ENCODE measurements at places on chromosomes 1 and 21. TPM values are rescaled to one million over a fixed set of nuclear protein-coding genes. Genes with fewer than 3 reads are reported as not detected.

DNA sequence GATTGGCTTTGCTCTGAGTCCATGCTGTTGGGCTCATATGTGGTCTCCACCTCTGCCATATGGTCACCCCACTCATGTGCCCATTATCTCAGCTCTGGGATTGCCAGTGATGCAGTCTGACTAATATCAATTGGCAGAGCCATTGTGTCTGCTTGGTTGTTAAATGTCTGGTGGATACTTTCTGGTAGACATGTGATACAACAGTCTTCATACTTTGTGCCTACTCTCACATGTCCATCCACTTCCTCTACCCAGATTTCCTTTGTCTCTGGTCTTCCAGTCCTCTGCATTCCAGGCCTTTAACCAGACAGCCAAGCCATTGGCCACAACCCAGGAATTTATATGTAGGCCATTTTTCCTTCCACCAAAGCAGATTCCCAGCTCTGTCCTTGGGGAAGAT is 30.8 kb upstream of the DIPK1A start:
- H3K27me3 ChIP-seq, result no peaks in the 10 kb centered on the region
- peaks cover 6% of the 10 kb centered on the region for H3K4me1 ChIP-seq
- H3K36me3 ChIP-seq, result no peaks in the 10 kb centered on the region
- DNase-seq, result no peak

GRCh38 chr1:6170116-6170741 is 9.9 kb downstream of the CHD5 start:
- H3K27ac ChIP-seq, result no peak overlapping the region
- H3K4me3 ChIP-seq, result no peak overlapping the region
- H3K36me3 ChIP-seq, result no peaks in the 10 kb centered on the region
- H3K4me1 ChIP-seq, result no peaks in the 10 kb centered on the region
- no peak for DNase-seq

- H3K27me3 ChIP-seq, result no peaks in the 10 kb centered on the region
- no peak overlapping the region for H3K27ac ChIP-seq
- no peaks in the 10 kb centered on the region for H3K4me1 ChIP-seq
- peak; percentile 27 for DNase-seq
- no peaks in the 10 kb centered on the region for H3K36me3 ChIP-seq
Measured at GRCh38 chr1:100461222-100461621, 76.7 kb upstream of the GPR88 start.

- no peak for DNase-seq
- no peak overlapping the region for H3K27ac ChIP-seq
- no peaks in the 10 kb centered on the region for H3K27me3 ChIP-seq
Measured at GRCh38 chr1:16241221-16241708, 4.3 kb upstream of the CPLANE2 start.

BATF3 gene
- total RNA-seq, result 1.6 TPM

DNA sequence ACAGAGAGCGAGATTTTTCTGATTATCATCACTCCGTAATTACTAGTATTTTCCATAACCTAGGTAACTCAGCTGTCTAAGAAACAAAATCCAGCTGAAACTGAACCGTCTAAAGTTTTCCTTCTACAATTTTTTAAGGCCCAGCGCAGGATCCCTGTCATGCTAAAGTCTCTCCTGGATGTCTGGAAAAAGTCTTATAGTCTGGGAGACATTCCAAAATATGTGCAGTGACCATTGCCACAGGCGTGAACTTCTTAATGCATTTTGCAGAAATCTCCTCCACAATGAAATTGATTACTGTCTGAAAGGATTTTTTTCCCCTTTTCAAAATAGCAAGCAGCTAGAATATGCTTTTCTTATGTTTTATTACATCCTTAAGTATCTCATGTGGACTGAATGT is 209.3 kb upstream of the C1orf105 start:
- DNase-seq, result no peak
- H3K27ac ChIP-seq, result no peak overlapping the region
- H3K4me1 ChIP-seq, result no peaks in the 10 kb centered on the region
- H3K4me3 ChIP-seq, result no peak overlapping the region
- H3K36me3 ChIP-seq, result no peaks in the 10 kb centered on the region
- no peaks in the 10 kb centered on the region for H3K27me3 ChIP-seq

- no peak overlapping the region for H3K27ac ChIP-seq
- H3K36me3 ChIP-seq, result no peaks in the 10 kb centered on the region
- no peak overlapping the region for H3K4me3 ChIP-seq
- H3K27me3 ChIP-seq, result no peaks in the 10 kb centered on the region
Measured at GRCh38 chr1:95012389-95012788, 60.4 kb downstream of the ALG14 start.

DNA sequence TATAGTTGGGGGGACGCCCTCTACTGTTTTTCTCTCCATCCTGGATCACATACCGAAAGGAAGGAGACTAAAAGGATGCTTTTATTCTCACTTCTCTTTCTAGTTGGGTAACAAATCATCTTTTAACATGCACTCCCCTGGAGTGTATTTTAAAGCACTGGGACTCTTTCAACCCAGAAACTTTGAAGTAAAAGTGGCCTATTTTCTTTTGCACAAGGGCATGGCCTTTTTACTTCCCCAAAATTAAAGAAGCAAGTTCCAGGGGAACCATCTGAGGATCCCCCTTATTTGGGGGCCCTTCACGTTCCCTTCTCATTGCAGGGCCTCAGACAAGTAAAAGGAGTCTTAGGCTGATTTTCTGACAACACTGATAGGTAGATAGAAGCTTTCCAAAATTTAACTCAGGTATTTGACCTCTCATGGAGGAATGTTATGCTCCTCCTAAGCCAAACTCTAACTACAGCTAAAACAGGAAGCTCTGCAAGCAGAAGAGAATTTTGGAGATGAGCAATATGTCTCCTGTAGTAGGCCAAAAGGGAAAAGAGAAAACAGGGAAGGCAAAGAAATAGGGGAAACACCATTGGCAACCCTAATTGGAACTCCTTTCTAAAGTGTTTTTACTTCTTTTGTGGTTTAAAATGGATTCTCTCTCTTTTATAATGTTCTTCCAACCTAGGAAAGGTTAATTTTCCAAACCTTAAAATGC is 8.9 kb upstream of the CD46 start:
- no peaks in the 10 kb centered on the region for H3K36me3 ChIP-seq
- H3K27ac ChIP-seq, result no peak overlapping the region
- no peaks in the 10 kb centered on the region for H3K27me3 ChIP-seq
- no peak for DNase-seq
- H3K4me1 ChIP-seq, result no peaks in the 10 kb centered on the region

DNA sequence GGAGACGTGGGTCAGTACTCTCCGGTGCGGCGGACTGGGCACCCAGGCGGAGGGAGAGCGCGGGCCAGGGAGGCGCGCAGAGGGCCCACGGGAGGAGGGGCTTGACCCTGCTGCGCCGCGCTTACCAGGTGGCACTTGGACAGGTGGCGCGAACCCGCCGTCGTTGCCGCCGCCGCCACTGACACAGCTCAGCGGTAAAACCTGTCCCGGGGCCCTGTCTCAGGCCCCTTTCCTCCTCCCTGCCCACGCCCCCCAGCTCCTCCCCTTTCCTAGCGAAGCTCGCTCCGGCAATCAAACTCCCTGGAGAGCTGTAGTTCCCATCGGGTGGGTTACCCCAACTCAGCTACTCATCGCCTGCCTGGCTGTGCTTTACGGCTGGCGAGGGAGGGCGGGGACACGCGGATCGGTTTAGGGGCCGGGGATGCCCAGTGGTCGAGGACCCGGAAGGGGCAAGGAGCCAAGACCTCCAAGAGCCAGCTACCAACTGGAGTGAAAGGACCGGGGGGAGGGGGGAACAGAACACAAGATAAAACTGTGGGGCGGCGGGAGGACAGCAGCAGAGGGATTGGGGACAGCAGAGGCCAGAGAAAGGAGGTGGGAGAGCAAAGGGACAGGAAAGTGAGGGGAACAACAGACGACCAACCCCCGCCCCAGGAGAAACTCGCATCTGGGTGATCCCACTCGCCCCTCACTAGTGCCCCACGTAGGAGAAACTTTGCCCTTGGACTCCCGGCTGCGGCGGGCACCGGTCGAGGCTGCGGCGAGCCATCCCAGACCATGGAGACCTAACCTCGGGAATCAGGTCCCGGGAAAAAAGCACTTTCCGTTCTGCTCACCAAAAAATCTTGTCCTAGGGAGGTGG is 2.9 kb downstream of the GFI1 start:
- H3K27me3 ChIP-seq, result peaks cover 25% of the 10 kb centered on the region
- no peak overlapping the region for H3K27ac ChIP-seq
- DNase-seq, result peak; percentile 16
- no peaks in the 10 kb centered on the region for H3K36me3 ChIP-seq
- H3K4me1 ChIP-seq, result peaks cover 47% of the 10 kb centered on the region

DNA sequence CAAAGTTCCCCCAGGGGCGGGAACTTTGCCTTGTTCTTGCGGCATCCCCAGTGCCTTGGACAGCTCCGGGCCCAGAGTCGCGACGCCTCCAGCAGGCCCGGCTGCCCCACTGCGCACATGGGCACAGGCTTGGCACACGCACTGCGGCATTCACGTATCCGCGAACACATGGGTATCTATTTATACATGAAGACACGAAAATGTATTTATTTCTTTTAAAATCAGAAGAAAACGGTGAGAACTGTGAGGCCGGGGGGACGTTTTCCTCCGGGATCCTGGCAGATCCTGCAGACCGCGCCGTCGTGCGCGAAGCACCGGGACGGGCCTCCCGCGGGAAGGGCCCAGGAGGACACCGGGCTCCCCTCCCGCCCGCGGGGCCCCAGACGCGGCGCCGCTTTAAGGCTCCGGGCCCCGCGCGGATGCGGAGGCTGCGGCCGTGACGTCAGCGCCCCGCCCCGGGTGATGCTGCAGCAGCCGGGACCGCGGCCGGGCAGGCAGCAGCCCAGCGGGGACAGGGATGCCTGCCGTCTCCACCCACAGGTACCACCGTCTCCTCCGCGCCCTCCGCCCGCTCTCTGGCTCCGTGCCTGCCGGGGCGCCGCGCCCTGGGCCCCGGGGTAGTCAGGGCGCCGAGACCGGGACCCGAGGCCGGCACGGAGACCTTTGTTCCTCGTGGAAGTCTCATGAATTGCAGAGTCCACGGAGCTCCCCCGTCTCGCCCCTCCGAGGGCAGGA is at the start of gene SLC45A1:
Gene SLC45A1 (plus strand): TSS at position 468 of the 735 bp plus-strand sequence. CDS start 6,216 bp downstream, outside the sequence.
- H3K36me3 ChIP-seq, result no peaks in the 10 kb centered on the region
- DNase-seq, result peak; percentile 61
- H3K27me3 ChIP-seq, result no peaks in the 10 kb centered on the region
- H3K4me1 ChIP-seq, result peaks cover 5% of the 10 kb centered on the region
- no peak within 1 kb of the TSS for H3K27ac ChIP-seq
- peak within 1 kb of the TSS; percentile 49 for H3K4me3 ChIP-seq

GRCh38 chr1:111643696-111644095 is 24.1 kb downstream of the RAP1A start:
- no peak overlapping the region for H3K27ac ChIP-seq
- H3K27me3 ChIP-seq, result no peaks in the 10 kb centered on the region
- no peaks in the 10 kb centered on the region for H3K36me3 ChIP-seq
- DNase-seq, result no peak

DNA sequence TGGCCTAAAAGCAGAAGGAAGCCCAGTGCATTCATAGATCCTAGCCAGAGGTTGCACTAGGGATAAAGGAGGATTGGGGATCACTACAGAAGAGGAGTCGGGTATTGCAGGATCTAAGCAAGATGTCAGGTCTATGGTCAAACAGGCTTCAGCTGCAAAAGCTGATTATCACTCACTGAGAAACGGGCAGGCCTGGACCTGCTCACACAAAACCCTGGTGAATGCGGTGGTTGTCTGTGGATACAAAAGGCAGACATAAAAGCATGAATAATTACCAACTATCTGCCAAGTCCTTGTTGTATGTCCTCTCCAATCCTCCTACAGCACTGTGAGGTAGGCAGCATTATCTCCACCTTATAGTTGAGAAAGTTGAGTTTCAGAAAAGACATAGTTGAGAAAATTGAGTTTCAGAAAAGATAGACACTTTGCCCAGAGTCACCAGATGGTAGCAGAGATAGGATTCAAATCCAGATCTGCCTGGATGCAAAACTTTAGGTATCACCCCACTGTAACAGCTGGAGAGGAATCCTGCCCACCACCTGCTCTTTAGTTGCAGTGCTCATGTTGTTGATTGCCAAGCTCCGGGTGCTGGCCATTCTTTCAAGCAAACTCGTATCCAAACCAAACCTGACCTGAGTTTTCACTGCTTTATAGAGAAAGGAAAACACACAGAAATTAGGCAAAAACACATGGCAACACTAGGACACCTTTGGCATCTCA is 49.6 kb upstream of the HOOK1 start:
- no peaks in the 10 kb centered on the region for H3K27me3 ChIP-seq
- H3K4me3 ChIP-seq, result no peak overlapping the region
- no peaks in the 10 kb centered on the region for H3K36me3 ChIP-seq
- H3K4me1 ChIP-seq, result no peaks in the 10 kb centered on the region
- no peak for DNase-seq
- H3K27ac ChIP-seq, result no peak overlapping the region

DNA sequence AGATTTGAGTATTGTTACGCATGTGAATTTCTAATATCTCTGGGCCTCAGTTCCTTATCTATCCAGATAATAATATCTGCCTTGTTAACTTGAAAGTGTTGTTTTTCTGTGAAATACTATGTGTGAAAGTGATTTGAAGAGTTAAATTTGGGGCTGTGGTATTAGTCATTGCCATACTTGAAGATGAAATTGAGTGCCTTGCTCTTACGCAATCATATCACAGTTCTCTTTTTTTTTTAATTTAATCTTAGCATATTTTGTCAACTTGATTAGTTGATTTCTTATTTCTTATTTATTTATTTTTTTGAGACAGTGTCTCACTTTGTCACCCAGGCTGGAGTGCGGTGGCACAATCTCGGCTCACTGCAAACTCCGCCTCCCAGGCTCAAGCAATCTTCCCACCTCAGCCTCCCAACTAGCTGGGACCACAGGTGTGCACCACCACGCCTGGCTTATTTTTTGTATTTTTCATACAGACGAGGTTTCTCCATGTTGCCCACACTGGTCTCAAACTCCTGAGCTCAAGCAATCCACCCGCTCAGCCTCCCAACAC is 31.0 kb downstream of the AGO4 start:
- no peak overlapping the region for H3K4me3 ChIP-seq
- H3K27ac ChIP-seq, result no peak overlapping the region
- H3K27me3 ChIP-seq, result no peaks in the 10 kb centered on the region
- H3K36me3 ChIP-seq, result peaks cover 27% of the 10 kb centered on the region

DNA sequence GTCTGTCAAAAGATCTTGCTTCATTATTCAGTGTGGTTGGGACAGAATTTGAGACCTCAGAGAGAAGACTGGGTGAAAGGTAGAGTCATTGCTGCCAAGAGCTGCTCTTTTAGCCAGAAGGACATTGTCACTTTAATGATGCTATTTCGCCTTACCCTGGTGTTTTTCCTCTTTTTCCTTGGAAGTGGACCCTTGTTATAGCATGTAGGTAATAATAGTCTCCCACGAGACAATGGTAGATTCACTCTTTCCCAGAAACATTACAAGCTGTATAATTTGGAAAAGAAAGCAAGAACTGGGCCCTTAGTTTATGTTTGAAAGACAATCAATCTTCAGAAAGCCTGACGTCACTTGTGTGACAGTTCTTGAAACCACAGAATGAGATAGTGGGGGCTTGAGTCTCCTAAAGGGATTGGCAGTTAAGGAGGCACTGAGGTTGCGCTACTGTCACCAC is 3.8 kb downstream of the SERTAD4 start:
- peak overlapping the region; percentile 74 for H3K27ac ChIP-seq
- H3K27me3 ChIP-seq, result no peaks in the 10 kb centered on the region
- H3K4me3 ChIP-seq, result no peak overlapping the region
- H3K36me3 ChIP-seq, result no peaks in the 10 kb centered on the region

SLC22A15 gene
- 7.7 TPM for total RNA-seq
